ENCODE measurements at places on chromosomes 16 and 17.

DNA sequence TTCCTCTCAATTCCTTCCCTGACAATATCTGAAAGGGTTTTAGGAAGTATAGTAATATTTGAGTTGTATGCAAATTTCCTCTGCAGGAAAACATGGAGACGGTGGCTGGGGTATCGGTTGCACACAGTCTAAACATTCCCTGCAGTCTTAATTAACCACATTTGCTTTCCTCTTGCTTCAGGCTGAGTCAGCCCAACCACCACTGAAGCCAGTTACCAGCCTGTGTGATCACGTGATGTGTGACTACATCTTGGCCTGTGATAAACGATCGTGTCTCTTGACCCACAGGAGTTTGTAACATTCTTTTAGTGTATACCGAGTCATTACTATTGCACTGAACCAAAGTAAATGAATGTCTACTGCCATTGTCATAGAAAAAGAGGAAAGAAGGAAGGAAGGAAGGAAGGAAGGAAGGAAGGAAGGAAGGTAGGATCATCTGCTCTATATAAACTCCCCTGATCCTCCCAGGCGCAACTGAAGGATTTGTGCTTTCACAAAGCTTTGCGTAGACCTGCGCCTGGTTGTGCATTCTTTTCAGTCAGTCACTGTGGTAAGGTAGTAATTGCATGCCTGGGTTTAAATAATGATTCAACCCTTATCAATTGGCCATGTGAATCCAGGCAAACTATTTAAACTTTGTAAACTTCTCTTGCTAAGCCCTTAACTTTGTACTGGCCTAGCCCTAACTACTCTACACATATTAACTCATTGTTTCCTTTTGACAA lies 280.6 kb upstream of the SALL1 start:
- DNase-seq: no peak

DNA sequence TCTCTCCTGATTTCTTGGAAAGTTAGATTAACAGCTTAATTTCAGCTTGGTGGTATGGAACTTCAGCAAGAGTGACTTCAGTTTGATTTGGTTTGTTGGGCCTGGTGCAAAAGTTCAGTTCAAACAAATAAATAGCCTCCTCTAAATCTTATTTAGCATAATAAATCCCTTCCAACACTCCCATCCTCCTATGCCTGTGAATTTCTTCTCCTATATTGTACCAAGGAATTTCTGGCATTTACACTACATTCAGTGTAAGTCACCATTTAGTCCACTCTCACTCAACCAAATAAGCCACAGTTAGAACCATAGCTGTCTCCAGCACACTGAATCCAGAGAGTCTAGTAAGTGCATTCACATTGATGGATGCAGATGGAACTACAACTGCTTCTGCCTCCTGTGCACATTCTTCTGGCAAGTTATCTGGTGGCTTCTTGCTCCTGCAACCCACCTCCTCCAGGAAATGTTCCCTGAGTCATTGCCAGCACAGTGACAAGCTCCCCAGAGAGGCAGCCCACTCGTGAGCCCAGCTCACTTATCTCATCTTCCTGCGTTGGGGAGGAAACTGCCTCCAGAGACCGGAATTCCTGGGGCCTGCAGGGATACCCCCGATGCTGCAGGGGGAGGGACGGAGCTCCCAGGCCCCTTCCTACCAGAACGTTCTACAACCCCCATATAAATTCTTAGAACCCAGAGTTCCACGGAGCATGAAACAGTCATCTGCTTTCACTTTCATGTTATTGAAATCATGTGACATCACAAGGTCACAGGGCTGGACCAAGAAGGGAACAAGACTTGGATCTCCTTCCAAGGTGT lies 318.3 kb downstream of the PHKB start:
- peak; percentile 19 for DNase-seq

GRCh38 chr17:2023692-2024571 lies 1.2 kb downstream of the RTN4RL1 start:
- peak; percentile 62 for DNase-seq

GRCh38 chr17:8798176-8798845 lies 854 bp downstream of the MFSD6L start:
- no peak for DNase-seq

GRCh38 chr17:21417921-21418320 lies 41.8 kb downstream of the KCNJ12 start:
- no peak for DNase-seq

- DNase-seq: peak; percentile 67
Observed at GRCh38 chr17:2792366-2793169, 3.7 kb upstream of the RAP1GAP2 start.

DNA sequence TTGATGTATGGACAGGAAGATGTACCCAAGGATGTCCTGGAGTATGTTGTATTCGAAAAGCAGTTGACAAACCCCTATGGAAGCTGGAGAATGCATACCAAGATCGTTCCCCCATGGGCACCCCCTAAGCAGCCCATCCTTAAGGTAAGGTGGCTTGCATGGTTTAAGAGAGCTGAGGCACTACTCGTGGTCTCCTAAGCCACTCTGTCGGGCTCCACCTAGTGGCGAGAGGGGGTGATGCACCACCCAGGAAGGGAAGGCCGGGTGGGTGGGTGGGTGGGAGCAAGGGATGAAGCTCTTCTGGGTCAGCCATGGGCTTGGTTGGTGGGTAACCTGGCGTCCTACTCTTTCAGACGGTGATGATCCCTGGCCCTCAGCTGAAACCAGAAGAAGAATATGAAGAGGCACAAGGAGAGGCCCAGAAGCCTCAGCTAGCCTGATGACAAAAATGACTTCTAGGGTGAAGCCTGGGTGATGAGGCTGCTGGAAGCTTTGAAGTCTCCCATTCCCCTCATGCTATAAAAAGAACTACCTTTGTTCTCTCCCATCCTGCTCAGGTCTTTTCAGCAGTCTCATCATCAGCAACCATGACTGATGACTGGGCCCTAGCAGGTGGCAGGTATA lies 21.5 kb downstream of the GPR179 start:
- peak; percentile 62 for DNase-seq

DNA sequence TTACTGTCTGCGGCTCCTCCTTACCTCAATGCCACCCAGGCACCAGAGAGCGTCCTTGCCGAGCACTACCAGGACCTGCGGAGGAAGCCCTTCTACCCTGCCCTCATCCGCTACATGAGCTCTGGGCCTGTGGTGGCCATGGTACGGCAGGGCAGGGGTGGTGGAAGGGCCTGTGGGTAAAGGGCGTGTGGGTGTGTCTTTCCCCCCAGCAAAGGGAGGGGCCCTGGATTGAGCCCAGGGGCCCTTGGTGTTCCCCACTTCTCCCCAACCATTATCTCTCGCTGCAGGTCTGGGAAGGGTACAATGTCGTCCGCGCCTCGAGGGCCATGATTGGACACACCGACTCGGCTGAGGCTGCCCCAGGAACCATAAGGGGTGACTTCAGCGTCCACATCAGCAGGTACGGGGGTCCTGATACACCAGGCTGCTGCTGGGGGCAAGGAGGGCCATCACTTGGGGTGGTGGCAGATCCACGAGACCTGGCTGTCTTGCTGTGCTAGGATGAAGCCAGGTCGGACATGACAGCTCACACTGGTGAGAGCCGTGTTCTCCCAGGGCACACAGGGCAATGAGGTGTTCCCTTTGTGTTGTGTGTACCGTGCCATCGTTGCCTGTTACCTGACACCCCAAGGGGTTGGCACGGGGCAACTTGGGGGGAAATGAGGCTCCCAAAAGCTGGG lies 2.2 kb upstream of the DECR2 start:
- no peak for DNase-seq

GRCh38 chr17:43530288-43531081 lies 15.7 kb downstream of the ETV4 start:
- DNase-seq: no peak

DNA sequence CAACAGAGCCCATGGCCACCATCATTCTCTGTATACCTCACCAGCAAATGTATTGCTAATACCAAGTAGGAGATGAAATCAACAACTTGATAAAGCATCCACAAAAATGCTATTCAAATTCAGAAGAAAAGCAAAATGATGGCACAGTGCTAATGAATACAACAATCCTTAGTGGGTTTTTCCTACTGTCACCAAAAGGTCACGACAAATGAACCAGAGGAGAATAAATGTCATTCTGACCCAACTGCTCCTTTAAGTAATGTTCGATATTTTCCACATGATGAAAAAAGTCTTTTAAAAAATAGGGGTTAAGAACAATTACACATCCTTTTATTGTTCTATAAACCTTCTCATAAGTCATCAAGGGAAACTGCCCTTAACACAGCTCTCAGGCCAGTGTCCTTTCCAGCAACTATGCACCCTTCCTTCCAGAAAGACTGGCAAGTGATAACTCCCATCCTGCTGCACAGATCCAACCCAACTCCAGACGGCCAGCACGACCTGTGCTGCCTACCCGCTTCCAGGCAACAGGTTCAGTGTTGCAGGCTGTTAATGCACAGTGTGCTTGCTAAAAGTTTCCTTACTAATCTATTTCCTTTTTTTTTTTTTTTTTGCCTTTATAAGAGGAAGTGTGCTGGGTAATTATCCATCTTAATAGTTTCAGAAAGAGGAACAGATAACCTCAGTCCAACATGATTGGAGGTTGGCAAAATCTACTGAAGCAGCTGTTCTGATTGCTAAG lies 15.4 kb downstream of the FBXO31 start:
- DNase-seq: no peak

- no peak for DNase-seq
Observed at GRCh38 chr17:72506773-72507172, 386.0 kb downstream of the SOX9 start.

DNA sequence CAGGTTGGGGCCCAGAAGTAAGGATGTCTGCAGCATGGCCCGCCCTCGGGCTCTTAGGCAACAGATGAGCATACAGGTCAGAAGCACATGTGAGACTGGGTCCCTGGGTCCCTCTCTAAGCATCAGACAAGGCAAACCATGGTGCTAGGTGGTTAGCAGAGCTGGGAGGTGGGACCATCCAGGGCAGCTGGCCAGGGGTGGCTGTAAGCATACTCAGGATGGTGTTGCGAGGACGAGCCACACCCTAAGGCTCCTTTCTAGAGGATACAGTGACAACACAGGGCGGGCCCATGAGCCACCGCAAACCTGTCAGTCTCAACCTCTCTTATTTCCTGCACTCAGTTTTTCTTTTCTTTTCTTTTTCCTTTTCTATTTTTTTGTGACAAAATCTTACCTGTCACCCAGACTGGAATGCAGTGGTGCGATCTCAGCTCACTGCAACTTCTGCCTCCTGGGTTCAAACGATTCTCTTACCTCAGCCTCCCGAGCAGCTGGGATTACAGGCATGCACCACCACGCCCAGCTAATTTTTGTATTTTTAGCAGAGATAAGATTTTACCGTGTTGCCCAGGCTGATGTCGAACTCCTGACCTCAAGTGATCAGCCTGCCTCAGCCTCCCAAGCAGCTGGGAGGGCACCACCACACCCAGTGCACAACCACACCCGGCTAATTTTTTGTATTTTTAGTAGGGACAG lies 3.6 kb downstream of the FA2H start:
- no peak for DNase-seq

Measured in CD4-positive, alpha-beta T cell treated with Interleukin-4 for 1 hour (primary cell).